Astrocyte of the spinal cord (primary cell): ENCODE measurements at places on chromosomes 2 and 18.

GRCh38 chr18:49460976-49461601 is 644 bp upstream of the DYM start:
- no peak for DNase-seq

DNA sequence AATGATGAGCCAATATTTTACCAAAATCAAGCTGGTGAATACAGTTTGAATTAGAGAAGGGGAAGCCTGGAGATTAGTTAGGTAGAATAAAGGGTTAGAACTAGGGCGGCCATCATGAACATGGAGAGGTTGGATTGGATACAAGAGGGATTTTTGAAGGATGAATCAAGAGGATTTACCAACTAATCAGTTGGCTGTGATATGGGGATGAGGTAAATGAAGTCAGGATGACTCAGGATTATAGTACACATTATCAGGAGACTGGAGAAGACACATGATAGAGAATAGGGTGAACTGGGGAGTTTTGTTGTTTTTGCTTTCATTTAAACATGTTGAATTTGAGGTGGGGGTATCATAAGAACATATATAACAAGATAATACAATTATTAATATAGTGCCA is 73.8 kb upstream of the PROKR1 start:
- DNase-seq: no peak

GRCh38 chr2:203710226-203710625 is 3.8 kb downstream of the CD28 start:
- no peak for DNase-seq

GRCh38 chr2:66827851-66828250 is 392.9 kb downstream of the MEIS1 start:
- DNase-seq: no peak

DNA sequence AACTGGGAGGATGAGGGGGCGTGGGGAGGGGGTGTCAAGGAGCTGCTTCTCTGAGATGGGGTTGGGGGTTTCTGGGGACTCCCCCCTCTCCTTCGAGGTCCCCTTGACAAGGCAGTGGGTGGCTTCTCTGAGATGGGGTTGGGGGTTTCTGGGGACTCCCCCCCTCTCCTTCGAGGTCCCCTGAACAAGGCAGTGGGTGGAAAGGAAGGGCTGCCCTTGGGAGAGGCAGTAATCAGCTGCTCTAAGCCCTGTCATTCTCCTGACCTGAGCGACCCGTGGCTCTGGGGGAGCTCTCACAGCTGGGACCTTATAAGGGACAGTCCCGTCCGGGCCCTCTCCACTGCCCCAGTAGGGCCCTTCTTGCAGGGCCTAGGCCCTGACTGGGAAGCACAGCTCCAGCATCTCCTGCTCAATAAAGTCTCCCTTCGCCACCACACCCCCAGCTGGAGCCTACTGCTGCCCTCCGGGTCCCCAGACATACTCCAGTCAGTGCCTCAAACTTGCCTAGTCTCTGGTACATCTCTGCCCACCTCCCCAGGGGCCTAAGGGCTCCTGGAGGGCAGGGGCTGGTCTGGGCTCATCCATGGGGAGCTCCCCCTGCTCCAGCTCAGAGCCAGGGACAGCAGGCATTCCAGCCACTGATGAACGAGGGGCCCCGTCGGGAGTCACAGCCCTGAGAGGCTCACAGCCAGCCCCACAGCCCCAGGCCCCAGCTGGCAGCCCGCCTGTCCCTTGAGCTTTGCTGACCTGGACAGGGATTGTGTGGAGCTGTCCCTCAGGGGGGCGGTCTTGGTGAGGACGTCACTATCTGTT is 2.8 kb downstream of the GAREM2 start:
- no peak for DNase-seq

- no peak for DNase-seq
Observed at GRCh38 chr2:178479275-178479616, 846 bp upstream of the FKBP7 start.

GRCh38 chr2:224109751-224110150 is 70.7 kb upstream of the SERPINE2 start:
- DNase-seq: no peak

- no peak for DNase-seq
Observed at GRCh38 chr2:128485761-128486639, 167.3 kb upstream of the HS6ST1 start.

DNA sequence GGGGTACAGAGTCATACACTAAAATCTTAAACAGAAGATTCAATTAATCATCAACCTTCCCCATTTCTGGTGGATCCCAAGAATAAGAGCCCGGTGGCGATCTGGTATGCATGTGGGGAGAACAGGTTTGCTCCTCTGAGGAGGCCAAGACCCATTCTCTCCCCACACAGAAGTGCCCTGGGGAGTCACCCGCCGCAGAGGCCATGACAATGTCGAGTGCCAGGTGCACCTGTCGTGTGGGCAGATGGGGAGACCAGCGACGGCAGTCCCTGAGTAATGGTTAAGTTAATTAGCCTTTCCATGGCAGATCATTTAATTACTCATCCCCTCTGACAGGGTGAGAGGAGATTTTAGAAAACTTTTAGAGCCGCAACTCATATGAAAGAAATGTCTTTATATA is 345.0 kb downstream of the NCKAP5 start:
- no peak for DNase-seq

- no peak for DNase-seq
Observed at GRCh38 chr2:54559006-54559445, 102.9 kb downstream of the SPTBN1 start.

DNA sequence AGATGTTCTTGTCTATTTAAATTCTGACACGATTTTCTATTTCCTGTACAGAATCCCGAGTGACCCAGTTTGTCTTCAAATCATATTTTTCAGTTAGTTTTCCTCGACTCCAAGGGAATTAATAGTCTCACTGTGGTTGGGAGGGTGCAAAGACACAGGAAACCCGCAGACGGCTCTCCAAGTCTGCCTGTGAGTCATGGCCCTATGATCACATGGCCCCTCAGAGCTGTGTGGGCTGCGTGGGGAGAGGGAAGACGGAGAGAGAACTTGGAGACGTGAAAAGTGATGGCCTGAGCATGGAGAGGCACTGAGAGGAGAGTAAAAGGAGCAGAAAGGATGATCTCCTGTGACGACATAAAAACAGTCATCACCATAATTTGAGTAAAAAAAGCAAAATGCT is 989.9 kb downstream of the DCDC2C start:
- DNase-seq: peak; percentile 53

GRCh38 chr2:100799686-100800085 is 20.3 kb upstream of the NPAS2 start:
- no peak for DNase-seq
